Activated naive CD4-positive, alpha-beta T cell (primary cell): ENCODE measurements at places on chromosomes 7 and 10.
A peak's percentile ranks its signal among the peaks of the same experiment; 100 is the strongest.

GRCh38 chr7:155763691-155764437 is 48.4 kb downstream of the SHH start:
- no peak for DNase-seq

GRCh38 chr7:47711776-47712175 is 129.9 kb upstream of the TNS3 start:
- DNase-seq, result no peak

- no peak for DNase-seq
Observed at GRCh38 chr7:132034748-132035416, 478.5 kb upstream of the PODXL start.

GRCh38 chr7:25949736-25950487 is 202.1 kb upstream of the NFE2L3 start:
- peak; percentile 8 for DNase-seq

DNA sequence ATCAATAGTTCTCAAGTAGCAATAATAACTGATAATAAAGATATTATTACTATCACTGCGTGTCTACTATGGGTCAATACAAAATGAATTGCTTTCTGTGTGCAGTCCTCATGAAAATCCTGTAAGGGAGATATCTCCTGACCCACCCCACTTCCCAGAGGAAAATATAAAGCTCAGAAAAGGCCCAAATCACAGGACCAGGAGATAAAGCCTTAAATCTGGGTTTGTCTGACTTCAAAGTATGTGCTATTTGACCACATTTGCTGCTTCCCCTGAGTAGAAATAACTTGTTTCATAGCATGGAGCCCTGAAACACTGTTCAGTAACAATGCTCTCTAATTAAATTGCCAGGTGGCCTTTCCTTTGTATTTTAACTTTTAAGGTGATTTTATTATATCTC is 174.1 kb downstream of the JAZF1 start:
- DNase-seq, result no peak

GRCh38 chr7:159112136-159113011 is 32.3 kb downstream of the VIPR2 start:
- no peak for DNase-seq

DNA sequence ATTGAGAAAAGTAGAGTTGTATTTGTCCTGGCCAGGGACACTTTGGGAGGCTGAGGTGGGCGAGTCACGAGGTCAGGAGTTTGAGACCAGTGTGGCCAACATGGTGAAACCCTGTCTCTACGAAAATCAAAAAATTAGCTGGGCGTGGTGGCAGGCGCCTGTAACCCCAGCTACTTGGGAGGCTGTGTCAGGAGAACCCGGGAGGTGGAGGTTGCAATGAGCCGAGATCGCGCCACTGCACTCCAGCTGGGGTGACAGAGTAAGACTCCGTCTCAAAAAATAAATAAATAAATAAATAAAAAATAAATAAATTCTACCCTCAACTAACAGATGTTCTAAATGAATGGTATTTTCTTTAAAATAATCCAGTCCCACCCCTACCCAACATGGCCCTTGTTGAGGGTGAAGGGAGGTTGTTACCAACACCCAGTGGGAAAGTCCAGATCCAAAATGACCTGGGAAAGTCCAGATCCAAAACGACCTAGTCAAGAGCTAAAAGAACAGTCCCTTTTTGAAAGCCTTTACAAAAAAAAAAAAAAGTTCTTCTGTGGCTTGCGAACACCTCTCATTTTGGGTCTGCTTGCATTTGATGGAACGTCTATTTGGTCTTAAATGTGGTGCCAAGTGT is 16.0 kb downstream of the MXI1 start:
- DNase-seq, result no peak

- DNase-seq, result no peak
Observed at GRCh38 chr10:24324651-24325050, 115.7 kb downstream of the KIAA1217 start.

DNA sequence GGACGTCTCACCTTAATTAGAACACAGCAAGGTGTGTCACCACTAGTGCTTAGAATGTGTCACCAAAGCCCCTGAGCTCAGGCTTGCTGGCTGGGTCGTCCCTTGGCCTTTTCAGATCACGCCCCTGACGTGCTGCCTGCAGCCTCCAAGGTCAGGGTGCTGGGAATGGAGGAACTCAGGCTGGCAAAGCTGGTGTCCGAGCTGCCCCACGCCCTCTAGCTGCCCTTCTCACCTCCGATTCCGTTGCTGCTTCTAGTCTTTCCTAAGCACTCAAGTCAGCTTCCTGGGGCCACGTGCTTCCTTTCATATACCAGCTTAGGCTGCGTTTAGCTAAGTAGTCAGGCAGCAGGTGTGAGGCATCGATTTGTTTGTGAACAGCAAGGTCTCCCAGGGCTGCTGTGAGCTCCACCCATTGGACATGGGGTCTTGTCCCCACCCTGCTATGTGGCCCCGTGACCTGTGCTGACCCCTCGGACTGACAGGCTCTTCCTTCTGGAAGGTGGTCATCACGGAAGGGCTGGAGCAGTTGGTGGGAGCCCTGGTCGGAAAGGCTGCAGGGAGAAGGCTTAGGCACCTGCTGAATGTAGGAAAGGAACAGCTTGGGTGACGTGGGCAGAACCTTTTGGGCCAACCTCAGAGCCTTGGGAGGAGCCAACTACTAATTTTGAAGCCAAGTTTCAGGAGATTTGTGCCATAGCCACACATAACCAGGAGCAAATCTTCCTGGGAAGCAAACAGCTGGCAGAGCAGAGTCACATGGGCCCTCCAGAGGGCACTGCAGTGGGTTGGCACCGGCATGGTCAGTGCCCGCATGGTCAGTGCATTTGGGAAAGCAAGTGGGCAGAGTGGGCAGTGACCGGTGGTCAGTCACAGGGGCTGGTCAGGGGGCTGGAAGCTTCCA is 28.8 kb downstream of the VIPR2 start:
- no peak for DNase-seq

DNA sequence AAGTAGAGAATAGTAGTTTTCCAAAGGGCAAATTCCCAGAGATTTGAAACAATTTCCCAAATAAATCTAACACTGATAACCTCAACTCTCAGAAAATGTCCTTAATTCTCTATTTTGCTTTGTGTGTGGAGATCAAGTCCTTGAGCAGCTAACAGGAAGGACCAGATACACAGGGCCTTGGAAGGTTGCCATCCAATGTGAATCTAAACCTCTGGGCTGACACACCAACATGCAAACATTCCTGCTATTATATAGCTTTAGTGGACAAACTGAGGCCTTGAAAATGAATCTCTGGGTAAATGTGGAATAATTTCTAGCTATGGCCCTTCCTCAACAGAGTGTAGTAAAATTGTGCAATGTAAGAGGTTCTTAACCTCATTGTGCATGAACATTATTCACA is 44.1 kb upstream of the PARD3 start:
- DNase-seq, result no peak

GRCh38 chr10:22042557-22043326 is 39.2 kb upstream of the DNAJC1 start:
- DNase-seq, result no peak

- DNase-seq, result no peak
Observed at GRCh38 chr7:124930173-124930623, 573 bp upstream of the POT1 start.

DNA sequence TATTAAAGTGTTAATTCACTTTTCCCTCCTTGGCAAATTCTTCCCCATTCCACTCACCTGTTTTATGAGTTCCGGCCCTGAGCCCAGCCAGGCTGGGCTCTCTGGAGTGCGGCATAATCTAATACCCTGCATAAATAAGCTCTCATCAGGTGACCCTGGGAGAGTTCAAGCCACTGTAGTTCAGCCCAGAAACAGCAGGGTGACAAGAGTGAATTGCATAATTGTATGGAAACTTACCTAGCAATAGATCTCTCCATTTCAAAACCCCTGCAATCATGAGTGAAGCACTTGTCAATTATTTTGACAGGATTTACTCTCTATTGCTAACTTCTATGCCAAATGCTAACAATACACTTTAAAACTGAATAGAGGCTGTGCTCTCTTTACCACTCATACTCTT is 94.7 kb downstream of the OSBPL3 start:
- DNase-seq, result no peak

GRCh38 chr10:123559823-123560092 is 106.4 kb upstream of the GPR26 start:
- no peak for DNase-seq

DNA sequence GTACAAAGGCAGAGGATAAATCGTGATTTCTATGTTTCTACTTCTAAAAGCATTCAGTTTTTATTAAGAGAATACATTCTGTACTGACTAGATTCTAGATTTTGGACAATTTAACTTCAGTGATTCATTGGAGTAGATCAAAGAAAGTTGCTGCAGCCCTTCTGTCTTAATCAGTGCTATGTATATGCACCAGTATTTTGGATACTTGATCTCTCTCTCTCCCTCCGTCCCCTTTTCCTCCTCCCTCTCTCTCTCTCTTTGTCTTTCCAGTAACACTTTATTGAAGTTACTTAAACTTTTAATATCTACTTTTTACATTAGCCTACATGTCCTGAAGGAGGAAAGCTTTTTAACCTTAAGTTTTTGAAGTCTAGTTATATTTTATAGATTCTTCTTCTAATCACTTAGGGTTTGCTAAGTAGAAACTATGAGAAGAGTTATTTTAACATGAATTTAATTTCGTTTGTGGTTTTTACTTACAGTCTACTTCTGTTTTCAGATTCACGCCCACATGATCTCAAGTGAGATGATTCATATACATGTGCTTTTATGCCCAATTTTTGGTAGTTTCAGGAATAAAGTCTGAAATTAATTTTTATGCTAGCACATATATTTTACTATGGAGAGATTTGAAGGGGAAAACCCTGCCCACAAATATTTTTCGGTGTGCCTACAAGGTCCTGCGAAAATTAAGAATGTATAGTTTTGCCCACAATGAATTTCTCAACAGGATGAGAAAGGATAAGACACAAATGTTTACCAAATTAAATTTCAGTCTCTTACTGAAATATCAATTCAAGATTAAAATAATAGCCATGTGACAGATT is 9.1 kb downstream of the MDFIC start:
- no peak for DNase-seq

- DNase-seq, result no peak
Observed at GRCh38 chr10:73131301-73131700, 21.0 kb downstream of the NUDT13 start.

- DNase-seq, result no peak
Observed at GRCh38 chr7:25124465-25125136, 459 bp downstream of the CYCS start.

DNA sequence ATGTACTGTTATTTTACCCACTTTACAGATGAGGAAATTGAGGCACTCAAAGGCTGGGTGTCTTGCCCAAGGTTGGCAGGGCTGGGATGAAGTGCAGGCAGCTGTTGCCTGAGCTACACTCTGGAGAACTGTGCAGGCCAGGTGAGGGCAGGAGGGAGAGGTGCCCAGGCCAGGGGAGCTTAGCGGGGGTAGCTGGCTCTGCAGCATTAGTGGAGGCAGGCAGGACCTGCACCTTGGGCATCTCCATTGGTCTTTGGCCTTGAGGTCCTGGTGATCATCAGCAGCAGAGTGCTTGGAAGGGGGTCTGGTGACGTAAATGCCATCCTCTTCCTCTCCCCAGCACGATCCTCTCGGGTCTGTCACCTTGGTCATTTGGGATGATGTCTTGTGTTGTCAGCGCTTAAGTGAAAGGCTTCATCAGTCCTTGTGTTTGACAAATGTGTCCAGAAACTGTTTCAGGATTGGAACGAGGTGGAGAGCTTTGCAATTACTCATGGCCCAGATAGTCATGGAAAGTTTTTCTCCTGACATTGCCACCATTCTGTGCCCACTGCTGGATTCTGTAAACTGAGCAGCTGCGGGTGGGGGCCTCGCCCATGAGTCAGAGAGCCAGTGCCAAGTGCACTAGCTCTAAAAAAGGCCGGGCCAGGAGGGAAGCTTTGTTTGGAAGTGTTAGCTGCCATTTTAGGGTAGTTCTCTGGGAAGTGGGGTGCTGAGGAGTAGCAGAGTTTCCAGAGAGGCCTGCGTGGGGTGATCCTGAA is 47.6 kb downstream of the TSPAN15 start:
- no peak for DNase-seq

GRCh38 chr10:65394502-65395297 is 1531.1 kb upstream of the LRRTM3 start:
- DNase-seq, result no peak

DNA sequence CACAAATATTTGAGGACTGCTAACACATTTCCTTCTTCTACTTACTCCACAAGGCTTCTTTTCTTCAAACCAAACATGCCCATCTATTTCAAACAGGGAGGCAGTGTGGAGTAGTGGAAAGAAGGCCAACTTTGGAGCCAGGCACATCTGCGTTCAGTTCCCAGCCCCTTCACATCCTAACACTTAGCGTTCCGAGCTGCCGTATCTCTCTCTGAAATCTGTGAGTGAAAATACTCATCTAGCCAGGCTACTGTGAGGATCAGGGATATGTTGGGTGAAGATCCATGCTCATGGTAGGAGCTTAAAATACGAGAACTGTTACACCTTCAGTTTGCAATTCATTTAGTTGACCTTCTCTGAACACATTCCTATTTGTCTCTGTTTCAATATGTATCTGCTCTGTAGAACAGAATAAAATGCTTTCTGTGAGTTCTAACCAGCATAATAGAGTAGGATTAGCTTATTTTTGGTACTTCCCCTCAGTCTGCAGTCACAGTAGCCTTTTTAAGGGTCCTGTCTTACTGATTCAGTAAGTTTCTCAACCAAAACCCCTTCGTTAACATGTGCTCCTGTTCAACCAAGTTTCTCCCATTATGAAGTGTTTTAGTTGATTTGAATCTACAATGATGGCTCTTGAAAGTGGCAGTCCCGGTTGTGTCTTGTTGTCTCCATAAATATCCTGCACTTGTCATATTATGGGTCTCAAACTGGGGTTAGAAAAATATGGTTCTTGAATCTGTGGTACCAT is 3.3 kb upstream of the MEST start:
- no peak for DNase-seq

DNA sequence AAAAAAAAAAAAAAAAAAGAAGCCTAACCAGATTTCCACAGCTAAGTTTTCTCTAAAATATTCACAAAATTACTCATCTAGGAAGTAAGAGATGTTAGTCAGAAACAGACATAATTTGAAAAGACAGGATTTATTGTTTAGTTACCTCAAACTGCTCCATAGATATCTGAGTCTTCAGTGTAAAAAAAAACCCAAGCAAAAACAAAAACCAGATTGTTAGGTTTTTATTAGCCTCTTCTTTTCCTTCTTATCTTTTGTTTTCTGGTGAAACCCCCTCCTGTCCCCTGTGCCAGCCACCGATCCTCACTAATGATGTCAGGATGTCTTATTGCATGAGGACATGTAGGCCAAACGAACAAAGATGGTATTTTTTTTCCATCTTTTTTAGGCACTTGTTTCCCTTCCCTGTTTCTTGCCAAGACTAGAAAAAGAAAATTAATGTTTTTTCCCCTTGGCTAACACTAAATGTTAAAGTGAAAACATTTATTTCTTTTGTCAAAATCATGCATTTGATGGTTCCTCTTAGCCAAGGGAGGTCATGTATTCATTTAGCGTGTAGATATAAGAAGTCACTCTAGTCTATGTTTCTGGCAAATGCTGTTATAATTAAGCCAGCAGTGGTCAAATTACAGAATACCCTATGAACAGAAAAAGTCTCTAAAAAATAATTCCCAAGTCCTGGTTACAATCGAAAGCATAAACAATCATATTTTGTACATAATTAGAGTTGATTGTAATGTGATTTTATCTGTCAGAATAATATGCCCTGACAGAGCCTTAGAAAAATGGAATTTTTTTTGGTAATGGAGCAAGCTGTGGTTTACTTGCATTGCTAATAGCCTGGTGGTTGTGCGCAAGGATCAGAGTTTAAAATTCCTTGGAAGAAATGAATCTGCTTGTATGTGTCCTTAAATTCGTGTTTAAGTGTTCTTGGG is 702.4 kb upstream of the FZD8 start:
- DNase-seq, result no peak
